Osteocyte (in vitro differentiated cells): ENCODE measurements at places on chromosomes 4 and X. TPM values are rescaled to one million over a fixed set of nuclear protein-coding genes. Genes with fewer than 3 reads are reported as not detected.

CORIN gene
- total RNA-seq = 1.6 and 2.6 TPM in 2 replicates

SAGE1 gene
- total RNA-seq = not detected in 2 replicates

EMCN gene
- total RNA-seq = 3.3 and 4.1 TPM in 2 replicates

EDA2R gene
- 2.3 and 2.4 TPM in 2 replicates for total RNA-seq

PALLD gene
- total RNA-seq = 396 and 397 TPM in 2 replicates

DNA sequence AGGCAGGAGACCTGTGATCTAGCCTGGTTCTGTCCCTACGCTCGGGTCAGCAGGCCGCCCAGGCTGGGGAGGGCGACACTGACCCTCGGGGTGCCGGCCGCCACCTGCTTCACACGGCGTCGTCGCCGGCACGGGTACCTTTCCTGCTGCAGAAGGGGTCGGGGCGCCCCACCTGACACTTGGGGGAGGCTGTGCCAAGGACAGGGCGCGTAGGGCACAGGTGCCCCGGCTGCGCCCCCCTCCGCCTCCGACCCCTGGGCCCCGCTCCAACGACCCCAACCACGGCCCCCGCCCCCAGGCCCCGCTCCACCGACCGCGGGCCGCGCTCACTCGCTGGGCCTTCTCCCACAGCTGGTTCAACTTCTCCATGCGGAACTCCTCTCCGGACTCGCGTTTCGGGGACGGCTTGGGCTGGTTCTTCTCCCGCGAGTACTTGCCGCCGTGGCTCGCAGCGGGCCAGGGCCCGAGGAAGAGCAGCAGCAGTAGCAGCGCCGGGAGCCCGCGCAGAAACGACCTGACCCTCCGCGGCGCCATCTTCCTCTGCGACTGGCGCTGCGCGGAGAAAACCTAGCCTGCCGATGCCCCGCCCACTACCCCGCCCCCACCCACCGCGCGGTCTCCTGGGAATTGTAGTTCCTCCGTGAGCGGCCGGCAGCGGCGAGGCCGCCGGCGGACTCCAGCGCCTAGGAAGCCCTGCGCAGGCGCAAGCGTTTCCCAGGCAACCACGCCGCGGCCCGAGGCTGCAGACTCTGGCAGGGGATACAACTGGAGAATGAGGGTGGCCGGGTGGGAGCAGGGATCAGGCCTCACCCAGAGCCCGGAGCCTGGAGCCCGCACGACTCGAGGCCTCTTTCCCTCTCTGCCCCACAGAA lies at the start of gene LRPAP1:
LRPAP1 (minus strand) TSS at position 544 of the 872 bp plus-strand sequence; CDS start at position 534, 10 bp downstream.
- H3K4me3 ChIP-seq = peak within 1 kb of the TSS; percentile 99
- peaks cover 16% of the 10 kb centered on the region for H3K4me1 ChIP-seq
- peak; percentile 97 for DNase-seq
- H3K27me3 ChIP-seq = peaks cover 2% of the 10 kb centered on the region
- peak within 1 kb of the TSS; percentile 88 for H3K27ac ChIP-seq

- no peak overlapping the region for H3K4me3 ChIP-seq
- H3K27me3 ChIP-seq = no peaks in the 10 kb centered on the region
- H3K4me1 ChIP-seq = no peaks in the 10 kb centered on the region
- no peak for DNase-seq
- no peak overlapping the region for H3K27ac ChIP-seq
Measured at GRCh38 chr4:134027931-134028330, 173.7 kb downstream of the PABPC4L start.

GRCh38 chr4:67125636-67126514 lies 419.4 kb downstream of the CENPC start:
- H3K36me3 ChIP-seq = no peaks in the 10 kb centered on the region
- no peak overlapping the region for H3K27ac ChIP-seq

DNA sequence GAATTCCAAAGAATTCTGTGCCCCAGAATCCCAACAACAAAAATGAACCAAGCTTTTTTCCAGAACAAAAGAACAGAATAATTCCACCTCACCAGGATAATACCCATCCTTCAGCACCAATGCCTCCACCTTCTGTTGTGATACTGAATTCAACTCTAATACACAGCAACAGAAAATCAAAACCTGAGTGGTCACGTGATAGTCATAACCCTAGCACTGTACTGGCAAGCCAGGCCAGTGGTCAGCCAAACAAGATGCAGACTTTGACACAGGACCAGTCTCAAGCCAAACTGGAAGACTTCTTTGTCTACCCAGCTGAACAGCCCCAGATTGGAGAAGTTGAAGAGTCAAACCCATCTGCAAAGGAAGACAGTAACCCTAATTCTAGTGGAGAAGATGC lies 161.6 kb downstream of the AFF2 start:
- peaks cover 2% of the 10 kb centered on the region for H3K36me3 ChIP-seq
- no peaks in the 10 kb centered on the region for H3K27me3 ChIP-seq
- H3K4me3 ChIP-seq = no peak overlapping the region
- no peak for DNase-seq

GRCh38 chr4:128168701-128169100 lies 107.6 kb downstream of the LARP1B start:
- no peaks in the 10 kb centered on the region for H3K36me3 ChIP-seq
- no peaks in the 10 kb centered on the region for H3K27me3 ChIP-seq
- H3K4me1 ChIP-seq = peaks cover 11% of the 10 kb centered on the region
- DNase-seq = no peak
- no peak overlapping the region for H3K27ac ChIP-seq
- no peak overlapping the region for H3K4me3 ChIP-seq

- DNase-seq = no peak
- H3K4me1 ChIP-seq = peaks cover 10% of the 10 kb centered on the region
- no peak overlapping the region for H3K4me3 ChIP-seq
- H3K27ac ChIP-seq = no peak overlapping the region
- peaks cover 11% of the 10 kb centered on the region for H3K27me3 ChIP-seq
- H3K36me3 ChIP-seq = no peaks in the 10 kb centered on the region
Measured at GRCh38 chr4:16140879-16141249, 57.0 kb upstream of the PROM1 start.

DNA sequence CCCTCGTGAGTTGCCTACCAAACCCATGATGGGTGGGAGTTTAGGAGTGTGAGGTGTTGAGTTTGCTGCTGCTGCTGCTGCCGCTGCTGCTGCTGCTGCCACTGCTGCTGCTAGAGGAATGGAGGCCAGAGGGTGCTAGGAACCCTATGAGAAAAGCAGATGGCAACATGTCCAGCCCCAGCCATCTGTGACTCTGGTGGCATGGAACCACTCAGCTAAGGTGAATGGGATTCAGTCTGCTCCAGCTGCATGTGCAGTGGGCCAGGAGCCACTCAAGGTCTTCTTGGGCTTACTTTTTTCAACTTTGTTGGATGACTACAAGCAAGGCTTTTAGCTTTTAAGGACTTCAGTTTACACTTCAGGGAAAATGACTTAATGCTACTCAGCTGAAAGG lies 103.8 kb downstream of the RTL5 start:
- H3K27ac ChIP-seq = peak overlapping the region; percentile 69
- DNase-seq = peak; percentile 71
- no peaks in the 10 kb centered on the region for H3K27me3 ChIP-seq
- H3K4me1 ChIP-seq = peaks cover 29% of the 10 kb centered on the region
- H3K36me3 ChIP-seq = no peaks in the 10 kb centered on the region

- no peak for DNase-seq
- no peaks in the 10 kb centered on the region for H3K4me1 ChIP-seq
Measured at GRCh38 chr4:151709071-151709470, 51.7 kb downstream of the GATB start.

DNA sequence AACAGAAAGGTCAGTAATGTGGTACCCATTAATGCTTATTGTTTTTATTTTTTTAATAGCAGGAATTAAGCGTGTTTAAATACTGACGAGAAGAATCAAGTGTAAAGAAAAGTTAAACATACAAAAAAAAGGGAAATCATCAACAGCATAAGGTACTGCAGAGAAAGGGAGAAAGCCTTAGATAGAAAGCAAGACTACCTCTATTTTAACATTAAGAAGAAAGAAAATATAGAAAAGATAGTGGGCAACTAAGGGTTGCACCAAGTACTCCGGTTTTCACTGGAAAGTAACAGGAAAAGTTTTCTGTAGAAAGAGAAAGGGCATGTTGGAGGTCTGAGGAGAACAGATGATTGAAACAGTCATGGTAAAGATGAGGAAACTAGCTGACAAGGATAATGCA lies 41.9 kb downstream of the FBXW7 start:
- peaks cover 4% of the 10 kb centered on the region for H3K4me1 ChIP-seq
- no peak overlapping the region for H3K4me3 ChIP-seq
- no peak for DNase-seq
- no peak overlapping the region for H3K27ac ChIP-seq
- no peaks in the 10 kb centered on the region for H3K27me3 ChIP-seq

- H3K36me3 ChIP-seq = peaks cover 4% of the 10 kb centered on the region
- H3K27ac ChIP-seq = no peak overlapping the region
- H3K4me1 ChIP-seq = no peaks in the 10 kb centered on the region
- H3K4me3 ChIP-seq = no peak overlapping the region
Measured at GRCh38 chr4:76488888-76489685, 54.1 kb downstream of the SHROOM3 start.

GRCh38 chr4:163385466-163385865 lies 41.8 kb downstream of the NPY5R start:
- no peaks in the 10 kb centered on the region for H3K27me3 ChIP-seq
- no peaks in the 10 kb centered on the region for H3K36me3 ChIP-seq
- no peaks in the 10 kb centered on the region for H3K4me1 ChIP-seq
- no peak overlapping the region for H3K4me3 ChIP-seq

- peak overlapping the region; percentile 100 for H3K27ac ChIP-seq
- H3K36me3 ChIP-seq = no peaks in the 10 kb centered on the region
- peak overlapping the region; percentile 88 for H3K4me3 ChIP-seq
- DNase-seq = no peak
Measured at GRCh38 chrX:54640103-54640690, 110.2 kb downstream of the GNL3L start.

DNA sequence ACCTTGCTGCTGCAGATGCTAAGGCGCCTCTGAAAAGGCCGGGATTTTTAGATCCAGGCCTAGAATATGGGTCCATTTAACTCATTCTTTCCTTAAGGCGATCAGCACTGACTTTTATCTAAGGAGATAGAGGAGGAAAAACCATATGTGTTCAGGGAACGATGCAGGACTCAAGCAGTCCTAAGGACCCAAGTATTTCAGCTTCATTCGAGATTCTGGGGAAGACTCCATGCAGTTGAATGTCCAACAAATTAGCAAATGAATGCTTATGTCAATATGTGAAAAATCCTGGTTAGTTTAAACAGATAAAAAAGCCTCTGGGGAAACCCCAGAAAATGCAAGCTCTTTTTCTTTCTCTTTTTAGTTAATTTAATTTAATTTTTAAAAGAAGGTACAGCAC lies 36.0 kb downstream of the HELT start:
- peaks cover 61% of the 10 kb centered on the region for H3K27me3 ChIP-seq
- H3K36me3 ChIP-seq = peaks cover 4% of the 10 kb centered on the region
- no peak for DNase-seq
- no peak overlapping the region for H3K4me3 ChIP-seq
- no peak overlapping the region for H3K27ac ChIP-seq

DNA sequence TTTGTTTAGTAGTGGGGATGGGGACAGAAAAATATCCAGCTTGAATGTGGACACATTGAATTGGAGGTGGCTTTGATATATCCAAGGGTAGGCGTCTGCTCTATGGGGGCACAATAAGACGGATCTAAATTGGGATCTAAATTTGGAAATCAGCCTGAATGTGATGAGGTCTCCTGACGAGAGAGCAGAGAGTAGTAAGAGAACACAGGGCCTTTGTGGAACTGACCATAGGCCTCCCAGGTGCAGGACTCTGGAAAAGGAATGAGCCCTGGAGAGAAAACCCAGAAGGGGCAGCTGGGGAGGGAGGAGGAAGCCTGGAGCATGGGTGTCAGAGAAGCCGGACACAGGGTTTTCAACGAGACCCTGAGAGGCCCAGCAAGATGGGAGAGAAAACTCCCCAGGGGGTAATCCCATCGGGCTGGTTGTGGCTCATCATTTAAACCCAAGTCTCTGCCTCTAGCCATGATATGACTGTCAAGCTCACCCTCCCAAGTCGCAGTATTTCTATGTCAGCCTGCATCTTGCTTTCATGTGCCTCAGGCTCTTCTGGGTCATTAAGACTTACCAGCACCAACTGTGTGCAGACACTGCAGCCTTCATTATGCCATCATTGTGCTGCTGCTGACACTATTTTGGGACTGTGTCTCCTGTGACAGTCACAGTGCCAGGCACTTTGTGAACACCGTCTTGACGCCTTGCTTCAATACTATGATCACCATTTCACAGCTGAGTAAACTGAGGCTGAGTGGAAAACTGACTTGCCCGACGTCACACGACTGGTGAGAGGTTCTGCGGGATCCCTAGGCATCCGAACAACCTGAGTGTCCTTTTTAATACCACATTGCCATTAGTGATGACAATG lies 57.1 kb downstream of the ANAPC4 start:
- H3K27ac ChIP-seq = no peak overlapping the region
- H3K4me3 ChIP-seq = no peak overlapping the region
- H3K4me1 ChIP-seq = peaks cover 15% of the 10 kb centered on the region
- no peak for DNase-seq
- H3K27me3 ChIP-seq = no peaks in the 10 kb centered on the region
- peaks cover 3% of the 10 kb centered on the region for H3K36me3 ChIP-seq

DNA sequence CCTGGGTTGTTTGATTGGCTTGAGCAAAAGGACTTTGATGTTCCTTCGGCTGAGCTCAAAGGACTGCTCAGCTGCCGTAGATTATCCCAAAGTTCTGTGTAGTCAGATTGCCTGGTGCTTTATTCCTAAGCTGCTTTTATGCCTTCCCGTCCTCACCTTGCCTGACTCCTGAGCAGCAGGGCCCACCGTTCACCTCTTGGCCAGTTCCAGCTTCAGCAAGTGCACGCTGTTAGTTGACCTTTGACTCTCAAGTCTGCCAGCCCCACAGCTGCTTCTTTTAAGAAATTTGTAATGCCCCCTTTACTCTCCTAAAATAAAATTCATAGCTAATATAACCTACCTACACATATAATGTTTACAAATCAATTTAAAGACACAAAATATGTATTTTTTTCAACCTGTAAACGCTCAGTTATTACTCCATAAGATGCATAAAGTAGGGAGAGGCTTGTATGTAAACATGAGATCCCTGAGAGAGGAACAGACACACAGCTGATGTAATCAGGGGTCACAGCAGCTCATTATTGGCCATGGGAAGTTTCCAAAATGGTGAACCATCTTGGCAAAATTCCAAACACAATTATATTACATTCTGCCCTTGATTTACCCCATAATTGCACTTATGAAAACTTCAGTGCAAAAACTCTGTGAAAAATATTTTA lies 28.6 kb downstream of the UCHL1 start:
- H3K27ac ChIP-seq = no peak overlapping the region
- no peak for DNase-seq
- H3K4me1 ChIP-seq = peaks cover 5% of the 10 kb centered on the region

DNA sequence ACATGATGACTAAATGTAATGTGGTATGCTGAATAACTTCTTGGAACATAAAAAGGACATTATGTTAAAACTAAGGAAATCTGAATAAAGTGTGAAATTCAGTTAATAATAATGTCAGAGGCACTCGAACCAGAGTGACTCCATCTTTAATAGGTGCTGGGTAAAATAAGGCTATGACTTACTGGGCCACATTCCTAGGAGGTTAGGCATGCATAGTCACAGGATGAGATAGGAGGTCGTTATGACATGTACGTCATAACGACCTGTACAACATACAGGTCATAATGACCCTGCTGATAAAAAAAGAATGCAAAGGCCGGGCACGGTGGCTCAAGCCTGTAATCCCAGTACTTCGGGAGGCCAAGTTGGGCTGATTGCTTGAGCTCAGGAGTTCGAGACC lies 28.9 kb upstream of the OPHN1 start:
- no peaks in the 10 kb centered on the region for H3K36me3 ChIP-seq
- no peaks in the 10 kb centered on the region for H3K27me3 ChIP-seq
- no peak overlapping the region for H3K27ac ChIP-seq
- no peak for DNase-seq
- no peak overlapping the region for H3K4me3 ChIP-seq

- no peaks in the 10 kb centered on the region for H3K4me1 ChIP-seq
- peaks cover 22% of the 10 kb centered on the region for H3K27me3 ChIP-seq
- no peak for DNase-seq
- H3K36me3 ChIP-seq = peaks cover 9% of the 10 kb centered on the region
- no peak overlapping the region for H3K4me3 ChIP-seq
Measured at GRCh38 chr4:8297691-8298485, 28.3 kb downstream of the HTRA3 start.
